ENCODE measurements at places on chromosomes 12 and 14.

DNA sequence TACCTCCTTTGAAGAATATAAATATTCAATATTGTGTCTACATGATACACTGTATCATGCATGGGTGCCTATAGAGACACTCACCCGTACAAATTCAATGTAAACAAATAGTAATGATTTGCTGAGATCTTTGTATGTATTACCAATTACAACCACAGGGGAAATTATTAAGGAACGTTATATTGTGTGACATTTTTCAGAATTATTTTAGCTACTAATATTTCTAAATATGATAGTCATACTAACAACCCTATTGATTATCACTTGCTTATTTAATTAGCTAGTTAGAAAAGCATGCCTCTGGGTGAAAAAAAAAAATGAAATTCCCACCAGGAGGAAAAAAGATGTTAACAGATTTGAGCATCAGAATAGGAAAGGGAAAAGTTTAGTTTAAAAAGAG lies 2.1 kb downstream of the SOX5 start:
- no peak overlapping the region for H3K27ac ChIP-seq
- H3K4me1 ChIP-seq = no peaks in the 10 kb centered on the region
- H3K4me3 ChIP-seq = no peak overlapping the region

DNA sequence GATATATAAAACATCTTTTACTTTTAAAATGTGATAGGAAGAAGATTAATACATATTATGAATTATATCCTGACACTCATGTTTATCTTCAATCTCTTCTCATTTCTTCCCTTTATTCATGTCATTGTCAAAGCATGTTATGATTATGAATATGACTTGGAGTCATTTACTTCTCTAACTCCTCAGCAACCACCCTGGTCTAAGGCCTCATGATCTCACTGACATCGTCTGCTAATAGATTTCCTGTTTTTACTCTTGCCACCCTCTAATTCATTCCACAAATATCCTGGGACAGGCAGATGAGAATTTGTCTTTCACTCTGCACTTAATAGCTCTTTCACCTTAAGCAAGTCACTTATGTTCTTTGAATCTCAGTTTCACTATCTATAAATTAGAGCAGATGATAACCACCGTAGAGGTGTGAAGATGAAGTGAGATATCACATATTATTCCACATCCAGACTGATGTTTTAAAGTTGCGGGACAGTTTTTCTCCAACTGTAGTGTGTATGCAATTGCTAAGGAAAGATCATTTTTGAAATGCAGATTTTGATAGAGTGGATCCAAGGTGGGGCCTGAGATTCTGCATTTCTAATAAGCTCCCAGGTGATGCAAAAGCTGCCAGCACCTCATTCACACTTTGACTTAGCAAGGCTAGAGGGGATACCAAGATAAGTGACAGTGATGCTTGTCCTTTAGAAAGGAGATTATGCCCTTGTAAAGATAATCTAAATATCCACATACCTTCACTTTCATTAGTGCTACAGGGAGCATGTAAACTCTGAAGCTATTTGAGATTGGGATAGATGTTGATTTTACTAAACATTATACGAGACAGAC lies 3.3 kb upstream of the IAPP start:
- no peak overlapping the region for H3K27ac ChIP-seq
- DNase-seq = no peak
- no peaks in the 10 kb centered on the region for H3K36me3 ChIP-seq
- H3K27me3 ChIP-seq = no peaks in the 10 kb centered on the region
- H3K4me3 ChIP-seq = no peak overlapping the region

DNA sequence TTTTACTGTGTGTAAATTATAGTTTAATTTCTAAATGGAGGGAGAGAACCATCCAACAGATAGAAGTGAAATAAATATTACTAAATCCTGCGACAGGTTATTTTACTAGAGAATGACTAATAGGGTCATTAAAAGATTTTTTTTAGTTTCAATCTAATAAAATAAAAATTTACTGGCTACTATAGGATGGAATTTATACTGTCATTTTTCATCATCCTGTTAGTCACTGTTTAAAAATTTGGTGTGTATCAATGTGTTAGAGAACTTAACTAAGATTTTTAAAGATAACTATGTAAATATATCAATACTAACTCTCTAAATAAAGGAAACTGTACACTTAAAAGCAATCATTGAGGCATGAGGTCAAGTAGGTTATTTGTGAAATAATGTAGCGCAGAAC lies 41.1 kb upstream of the CDKN3 start:
- no peak for DNase-seq
- no peaks in the 10 kb centered on the region for H3K36me3 ChIP-seq
- H3K27ac ChIP-seq = no peak overlapping the region
- no peak overlapping the region for H3K4me3 ChIP-seq
- H3K27me3 ChIP-seq = no peaks in the 10 kb centered on the region

- no peaks in the 10 kb centered on the region for H3K36me3 ChIP-seq
- DNase-seq = no peak
- H3K27me3 ChIP-seq = no peaks in the 10 kb centered on the region
- H3K4me3 ChIP-seq = no peak overlapping the region
- no peaks in the 10 kb centered on the region for H3K4me1 ChIP-seq
Measured at GRCh38 chr12:103540319-103540718, 44.6 kb upstream of the C12orf42 start.

- no peaks in the 10 kb centered on the region for H3K4me1 ChIP-seq
- H3K4me3 ChIP-seq = no peak overlapping the region
- no peak for DNase-seq
- H3K36me3 ChIP-seq = no peaks in the 10 kb centered on the region
- no peak overlapping the region for H3K27ac ChIP-seq
Measured at GRCh38 chr14:55514819-55515490, 65.1 kb upstream of the KTN1 start.

Measured in thyroid gland (tissue), 4 donors.